ENCODE measurements at places on chromosomes 1 and 21. TPM values are rescaled to one million over a fixed set of nuclear protein-coding genes. Genes with fewer than 3 reads are reported as not detected.

TRMT13 gene
- total RNA-seq = 25.1 TPM

RASSF5 gene
- total RNA-seq = 5.9 TPM

- no peak overlapping the region for H3K4me3 ChIP-seq
- H3K27me3 ChIP-seq = no peaks in the 10 kb centered on the region
- H3K36me3 ChIP-seq = peaks cover 9% of the 10 kb centered on the region
- H3K27ac ChIP-seq = no peak overlapping the region
- DNase-seq = no peak
These were observed 38.8 kb downstream of the DTL start for GRCh38 chr1:212074313-212074712.

DNA sequence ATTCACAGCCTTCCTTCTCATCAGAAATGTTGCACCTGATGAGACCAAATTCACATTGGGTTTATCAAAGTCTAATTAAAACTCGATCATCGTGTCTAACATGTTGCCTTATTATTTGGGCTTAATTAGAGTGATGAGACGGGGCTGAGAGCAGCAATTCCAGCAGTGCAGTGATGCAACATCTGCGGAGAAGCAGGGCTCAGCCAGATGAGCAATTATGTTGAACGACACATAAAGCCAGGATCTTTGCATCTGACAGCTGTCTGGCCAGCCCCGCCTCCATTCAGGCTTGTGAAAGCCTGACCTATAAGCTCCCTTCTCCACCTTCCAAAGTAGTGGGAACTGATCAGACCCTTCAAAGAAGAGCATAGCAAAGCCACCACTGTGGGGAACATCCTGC lies 109.8 kb downstream of the C1orf94 start:
- no peaks in the 10 kb centered on the region for H3K36me3 ChIP-seq
- H3K4me3 ChIP-seq = no peak overlapping the region
- no peak for DNase-seq
- no peak overlapping the region for H3K27ac ChIP-seq

- H3K4me1 ChIP-seq = no peaks in the 10 kb centered on the region
- DNase-seq = no peak
- H3K27ac ChIP-seq = no peak overlapping the region
- no peaks in the 10 kb centered on the region for H3K27me3 ChIP-seq
These were observed 1397.0 kb upstream of the ADGRL4 start for GRCh38 chr1:80403471-80403893.

- H3K27me3 ChIP-seq = peaks cover 33% of the 10 kb centered on the region
- H3K36me3 ChIP-seq = no peaks in the 10 kb centered on the region
These were observed 73.1 kb upstream of the TSHB start for GRCh38 chr1:114956570-114956969.

- no peaks in the 10 kb centered on the region for H3K36me3 ChIP-seq
- no peak overlapping the region for H3K27ac ChIP-seq
- peaks cover 9% of the 10 kb centered on the region for H3K4me1 ChIP-seq
- no peak for DNase-seq
- peaks cover 88% of the 10 kb centered on the region for H3K27me3 ChIP-seq
These were observed 83.2 kb downstream of the CAMK2N1 start for GRCh38 chr1:20402585-20403422.

DNA sequence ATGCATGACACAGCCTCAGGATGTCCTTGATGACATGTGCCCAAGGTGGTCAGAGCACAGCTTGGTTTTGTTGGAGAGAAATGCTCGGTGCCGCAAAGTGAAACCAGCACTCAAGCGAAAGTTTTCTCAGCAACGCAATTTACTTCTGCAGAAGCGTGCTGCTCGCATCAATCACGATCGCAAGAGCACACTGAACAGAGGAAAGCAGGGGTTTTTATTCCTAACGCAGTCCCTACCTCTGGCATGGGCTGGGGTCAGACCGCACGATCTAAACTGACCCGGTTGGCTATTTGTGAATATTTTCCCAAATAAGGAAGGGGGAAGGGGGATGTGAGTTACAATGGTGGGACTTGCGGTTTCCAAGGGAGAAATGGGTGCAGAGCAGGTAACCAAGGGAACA lies 809 bp upstream of the ZNF669 start:
- H3K4me1 ChIP-seq = peaks cover 20% of the 10 kb centered on the region
- peak overlapping the region; percentile 89 for H3K27ac ChIP-seq
- DNase-seq = no peak
- no peaks in the 10 kb centered on the region for H3K27me3 ChIP-seq
- peak overlapping the region; percentile 78 for H3K4me3 ChIP-seq

DNA sequence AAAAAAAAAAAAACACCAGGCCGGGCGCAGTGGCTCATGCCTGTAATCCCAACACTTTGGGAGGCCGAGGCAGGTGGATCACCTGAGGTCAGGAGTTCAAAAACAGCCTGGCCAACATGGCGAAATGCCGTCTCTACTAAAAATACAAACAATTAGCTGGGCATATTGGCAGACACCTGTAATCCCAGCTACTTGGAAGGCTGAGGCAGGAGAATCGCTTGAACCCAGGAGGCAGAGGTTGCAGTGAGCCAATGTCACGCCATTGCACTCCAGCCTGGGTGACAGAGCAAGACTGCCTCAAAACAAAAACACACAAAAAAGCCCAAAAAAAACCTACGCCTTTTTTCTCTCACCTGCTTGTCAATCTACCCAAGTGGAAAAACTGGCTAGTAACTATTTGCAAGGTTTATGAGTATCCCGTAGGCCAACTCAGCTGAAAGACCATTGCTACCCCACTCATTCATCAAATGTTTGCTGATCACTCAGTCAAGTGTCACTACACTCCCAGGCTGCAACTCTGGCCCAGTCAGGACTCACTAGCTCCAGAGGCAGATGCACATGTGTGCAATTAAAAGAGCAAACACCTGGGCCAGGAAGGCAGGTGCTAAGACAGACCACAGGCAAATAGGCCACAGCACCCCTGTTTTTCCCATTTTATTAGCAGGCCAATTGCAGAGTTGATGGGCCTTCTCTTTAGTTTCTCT lies 2.0 kb downstream of the CSRP1 start:
- H3K4me3 ChIP-seq = peak overlapping the region; percentile 83
- peaks cover 51% of the 10 kb centered on the region for H3K4me1 ChIP-seq
- no peak for DNase-seq
- no peaks in the 10 kb centered on the region for H3K27me3 ChIP-seq
- no peaks in the 10 kb centered on the region for H3K36me3 ChIP-seq

DNA sequence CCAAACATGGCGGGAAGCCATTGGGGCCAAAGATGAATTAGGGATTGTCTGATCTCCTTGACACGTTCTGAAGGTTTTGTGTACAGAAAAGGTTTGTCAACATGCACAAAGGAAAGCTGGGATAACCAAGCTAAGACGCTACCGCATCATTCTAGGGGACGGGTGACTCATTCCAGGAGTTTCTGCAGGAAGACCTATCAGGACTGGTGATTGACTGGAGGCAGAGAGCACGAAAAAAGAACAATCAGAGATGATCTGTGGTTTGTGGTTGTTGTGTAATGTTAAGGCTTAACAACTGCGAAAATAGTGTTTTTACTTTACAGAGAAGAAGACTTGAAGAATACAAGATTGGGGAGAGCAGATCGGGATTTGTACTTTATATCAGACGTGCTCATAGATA lies 22.2 kb upstream of the ERG start:
- no peak for DNase-seq
- H3K4me1 ChIP-seq = peaks cover 15% of the 10 kb centered on the region
- no peaks in the 10 kb centered on the region for H3K36me3 ChIP-seq

DNA sequence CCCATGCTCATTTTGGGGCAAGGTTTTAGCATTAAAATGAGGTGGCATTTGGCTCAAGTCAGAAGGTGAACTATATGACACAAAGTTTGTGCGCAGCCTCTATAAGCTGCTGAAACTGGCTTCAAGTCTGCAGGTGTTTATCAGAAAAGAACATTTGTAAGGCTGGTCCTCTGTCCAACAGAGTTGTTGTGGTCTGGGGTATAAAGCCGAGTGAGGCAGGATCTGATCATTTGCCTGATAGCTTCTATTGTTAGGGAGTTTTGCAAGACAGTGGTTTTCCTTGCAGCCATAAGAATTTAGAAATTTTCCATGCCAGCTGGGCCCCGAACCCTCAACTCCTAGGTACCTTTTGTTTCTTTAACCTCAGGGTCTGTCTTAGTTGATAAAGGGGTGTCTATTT lies 130.8 kb downstream of the PGBD5 start:
- no peak for DNase-seq
- H3K27ac ChIP-seq = no peak overlapping the region
- no peaks in the 10 kb centered on the region for H3K36me3 ChIP-seq
- peaks cover 45% of the 10 kb centered on the region for H3K27me3 ChIP-seq
- H3K4me3 ChIP-seq = no peak overlapping the region

Data from type B pancreatic cell (in vitro differentiated cells).